Left lung (tissue), 14 donors: ENCODE measurements at places on chromosomes 3 and 15. TPM values are rescaled to one million over a fixed set of nuclear protein-coding genes. Genes with fewer than 3 reads are reported as not detected.

GRCh38 chr3:47705391-47705790 lies 76.3 kb downstream of the SMARCC1 start:
- no peak overlapping the region for H3K4me3 ChIP-seq
- H3K4me1 ChIP-seq, result peaks cover 3% of the 10 kb centered on the region
- H3K27ac ChIP-seq, result no peak overlapping the region
- DNase-seq, result no peak

GRCh38 chr15:82650046-82650670 lies 3.0 kb upstream of the CPEB1 start:
- H3K27me3 ChIP-seq, result peaks cover 78% of the 10 kb centered on the region
- no peak overlapping the region for H3K27ac ChIP-seq
- no peak overlapping the region for H3K4me3 ChIP-seq
- peaks cover 17% of the 10 kb centered on the region for H3K4me1 ChIP-seq
- no peak for DNase-seq

GRCh38 chr3:70247955-70248354 lies 64.5 kb downstream of the MDFIC2 start:
- no peaks in the 10 kb centered on the region for H3K27me3 ChIP-seq
- H3K36me3 ChIP-seq, result no peaks in the 10 kb centered on the region
- no peaks in the 10 kb centered on the region for H3K4me1 ChIP-seq
- H3K4me3 ChIP-seq, result no peak overlapping the region

GRCh38 chr15:52082197-52083036 lies 30.2 kb downstream of the BCL2L10 start:
- no peak overlapping the region for H3K4me3 ChIP-seq
- H3K27me3 ChIP-seq, result no peaks in the 10 kb centered on the region
- no peak overlapping the region for H3K27ac ChIP-seq
- no peaks in the 10 kb centered on the region for H3K36me3 ChIP-seq
- H3K4me1 ChIP-seq, result no peaks in the 10 kb centered on the region

DNA sequence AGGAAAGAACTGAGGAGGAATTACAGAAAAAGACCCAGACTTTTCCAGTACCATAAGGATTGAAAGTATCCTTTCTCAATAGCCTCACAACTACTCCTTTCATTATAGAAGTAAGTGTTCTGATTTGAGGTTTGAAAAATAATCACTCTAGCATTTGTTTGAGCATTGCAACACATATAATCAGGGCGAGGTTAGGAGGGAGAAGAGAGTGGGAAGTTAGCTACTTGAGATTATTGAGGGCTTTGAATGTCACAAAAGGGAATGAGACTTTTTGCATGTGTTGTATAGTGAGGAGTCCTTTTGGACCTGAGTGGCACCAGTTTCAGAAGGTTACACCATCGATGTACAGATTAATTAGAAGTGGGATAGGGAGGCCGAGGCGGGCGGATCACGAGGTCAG lies 65.2 kb upstream of the TNIK start:
- no peak overlapping the region for H3K27ac ChIP-seq
- H3K4me3 ChIP-seq, result no peak overlapping the region
- H3K36me3 ChIP-seq, result no peaks in the 10 kb centered on the region

DNA sequence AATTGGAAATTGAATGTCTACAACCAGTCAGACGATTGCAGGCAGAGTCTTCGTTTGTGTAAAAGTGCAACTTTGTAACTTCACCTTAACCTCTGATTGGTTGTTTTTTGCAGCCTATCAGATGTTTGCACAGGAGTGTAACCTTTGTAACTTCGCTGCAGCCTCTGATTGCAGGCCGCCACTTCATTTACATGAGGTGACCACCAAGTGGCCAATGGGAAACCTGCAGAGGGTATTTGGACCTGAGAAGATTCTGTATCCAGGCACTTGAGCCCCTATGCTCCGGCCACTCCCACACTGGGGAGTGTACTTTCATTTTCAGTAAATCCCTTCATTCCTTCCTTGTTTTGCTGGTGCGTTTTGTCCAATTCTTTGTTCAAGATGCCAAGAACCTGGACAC lies 68.1 kb upstream of the PFN2 start:
- DNase-seq, result no peak
- H3K27me3 ChIP-seq, result no peaks in the 10 kb centered on the region
- no peaks in the 10 kb centered on the region for H3K4me1 ChIP-seq
- H3K36me3 ChIP-seq, result no peaks in the 10 kb centered on the region
- H3K27ac ChIP-seq, result no peak overlapping the region

- H3K36me3 ChIP-seq, result no peaks in the 10 kb centered on the region
- H3K4me1 ChIP-seq, result no peaks in the 10 kb centered on the region
- no peak for DNase-seq
- no peak overlapping the region for H3K4me3 ChIP-seq
- no peaks in the 10 kb centered on the region for H3K27me3 ChIP-seq
Measured at GRCh38 chr15:60634815-60635214, 155.9 kb upstream of the ICE2 start.

Gene PLSCR2
- 0.73 TPM for total RNA-seq

Gene LTK
- 1.6 TPM for total RNA-seq

Gene FAM3D
- total RNA-seq, result 3.9 TPM

Gene UBL7
- total RNA-seq, result 42.6 TPM
